Lower leg skin (tissue), 4 donors: ENCODE measurements at places on chromosomes 7 and 10.

DNA sequence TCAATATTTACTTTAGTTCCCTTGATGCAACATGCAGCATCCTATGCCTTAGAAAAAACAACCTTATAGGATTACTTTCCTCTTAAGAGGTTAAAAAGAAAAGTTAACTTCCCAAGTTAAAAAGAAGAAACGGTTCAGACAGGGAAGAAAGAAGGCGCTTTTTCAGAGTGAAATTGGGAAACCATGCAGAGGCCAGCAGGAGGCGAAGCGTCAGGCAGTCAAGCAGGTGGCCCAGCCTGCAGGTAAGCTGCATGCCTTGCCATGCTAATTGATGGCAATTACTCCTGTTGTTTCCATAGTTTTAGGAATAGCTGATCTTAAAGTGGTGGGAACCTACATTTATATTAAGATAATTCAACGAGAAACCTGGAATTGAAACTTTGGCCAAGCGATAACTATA is 302.6 kb upstream of the SP4 start:
- DNase-seq, result no peak

GRCh38 chr7:50508471-50508943 is 56.7 kb downstream of the DDC start:
- no peak for DNase-seq

GRCh38 chr7:45082831-45083331 is 5.9 kb downstream of the NACAD start:
- DNase-seq, result no peak

DNA sequence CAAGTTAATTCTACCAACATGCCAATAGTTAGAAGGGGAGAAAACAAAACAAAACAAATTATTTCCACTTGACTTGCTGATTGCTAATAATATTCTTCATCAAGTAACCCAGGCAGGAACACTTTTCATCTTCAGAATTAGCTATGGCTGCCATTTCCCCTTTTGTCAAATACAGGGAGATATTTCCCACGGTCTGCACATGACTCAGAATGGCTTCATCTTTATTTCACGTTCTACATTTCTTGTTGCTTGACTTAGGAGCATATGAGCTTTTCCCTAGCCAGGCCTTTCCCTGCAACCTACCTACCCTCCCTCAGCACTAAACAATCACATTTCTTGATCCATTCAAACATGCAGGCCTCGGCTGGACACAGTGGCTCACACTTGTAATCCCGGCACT is 6.5 kb downstream of the CPVL start:
- DNase-seq, result no peak

GRCh38 chr10:3622427-3622826 is 162.6 kb downstream of the KLF6 start:
- DNase-seq, result no peak

GRCh38 chr7:46283852-46284251 is 362.8 kb upstream of the IGFBP3 start:
- DNase-seq, result no peak

DNA sequence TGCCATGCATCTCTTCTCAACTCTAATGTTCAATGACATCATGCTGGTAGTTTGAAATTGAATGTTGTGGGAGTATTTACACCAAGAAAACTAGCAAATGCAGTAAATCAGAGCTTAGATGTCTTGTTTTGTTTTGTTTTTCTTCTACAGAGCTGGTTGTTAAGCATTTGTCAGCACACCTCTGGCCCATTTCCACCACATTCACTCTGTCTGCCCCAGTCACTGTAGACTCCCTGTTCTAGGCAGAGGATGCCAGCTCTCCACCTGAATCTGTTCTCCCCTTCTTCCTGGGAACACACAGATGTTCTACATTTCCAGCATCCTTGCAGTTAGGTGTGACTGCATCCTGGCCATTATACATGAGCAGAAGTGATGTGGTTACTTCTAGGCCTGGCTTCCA is 4.1 kb upstream of the ARHGAP22 start:
- DNase-seq, result no peak
